Aorta (tissue), 5 donors: ENCODE measurements at places on chromosomes 13 and 19. TPM values are rescaled to one million over a fixed set of nuclear protein-coding genes. Genes with fewer than 3 reads are reported as not detected.

Gene RAB3A
- 3.4 TPM for total RNA-seq

Gene GRIK5
- total RNA-seq, result 20.8 TPM

Gene ZNF628
- 7.0 TPM for total RNA-seq

Gene SYNGR4
- not detected for total RNA-seq

Gene SYMPK
- total RNA-seq, result 52.0 TPM

Gene CCL25
- total RNA-seq, result not detected

Gene FAM216B
- total RNA-seq, result not detected

DNA sequence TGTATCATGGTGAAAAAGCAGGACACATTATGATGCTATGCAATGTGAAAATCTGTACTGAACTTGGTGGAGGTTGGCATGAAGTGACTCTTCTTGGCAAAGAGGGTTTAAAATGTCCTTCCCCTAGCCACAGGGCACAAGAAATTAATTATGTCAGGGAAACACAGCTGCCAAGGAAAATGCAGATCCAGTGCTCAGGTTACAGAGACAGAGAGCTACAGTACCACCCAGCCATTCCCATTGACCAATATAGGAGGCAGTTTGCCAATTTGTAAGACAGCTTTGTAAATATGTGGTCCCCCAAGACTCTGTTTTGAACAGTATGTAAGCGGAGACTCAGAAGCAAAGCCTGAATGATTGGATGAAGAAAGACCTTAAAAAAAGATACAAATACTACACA lies 69.4 kb upstream of the KLF12 start:
- DNase-seq, result no peak

GRCh38 chr19:32865326-32865725 lies 4.2 kb downstream of the SLC7A9 start:
- DNase-seq, result no peak

DNA sequence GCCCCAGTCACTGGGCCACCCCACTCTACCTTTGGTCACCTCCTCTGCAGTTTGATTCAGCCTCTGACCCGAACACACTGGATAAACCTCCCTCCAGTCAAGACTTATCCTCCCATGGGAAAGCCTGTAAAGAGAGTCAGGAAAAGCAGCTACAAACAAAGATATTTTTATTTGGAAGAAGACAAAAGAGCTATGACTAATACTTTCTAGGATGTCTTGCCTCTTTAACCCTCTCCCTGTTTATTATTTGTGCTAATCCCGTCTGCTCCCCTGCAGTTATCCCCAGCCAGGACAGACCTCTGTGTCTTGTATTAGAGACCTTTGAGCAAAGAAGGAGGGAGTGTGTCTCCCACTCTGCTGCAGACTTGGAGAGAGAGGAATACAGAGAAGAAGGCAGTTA lies 178.3 kb downstream of the EFNB2 start:
- no peak for DNase-seq

DNA sequence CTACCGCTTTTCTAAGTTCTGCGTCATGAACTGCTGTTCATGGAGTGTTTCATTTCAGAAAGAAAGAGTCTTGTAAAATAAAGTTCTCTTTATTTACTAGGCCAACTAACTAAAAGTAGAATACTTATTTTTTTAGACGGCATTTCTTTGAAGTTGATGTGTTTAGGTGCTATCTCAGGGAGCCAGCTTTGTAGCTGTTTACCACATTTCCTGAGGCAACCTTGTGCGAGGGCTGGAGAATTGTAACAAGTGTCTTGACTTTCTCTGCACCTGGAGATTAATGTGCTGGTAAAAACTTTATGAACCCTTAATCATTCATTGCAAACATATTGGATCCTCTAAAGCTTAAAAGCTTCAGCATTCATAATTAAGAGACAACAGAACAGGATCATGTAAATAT lies 229.3 kb downstream of the GPC6 start:
- no peak for DNase-seq

DNA sequence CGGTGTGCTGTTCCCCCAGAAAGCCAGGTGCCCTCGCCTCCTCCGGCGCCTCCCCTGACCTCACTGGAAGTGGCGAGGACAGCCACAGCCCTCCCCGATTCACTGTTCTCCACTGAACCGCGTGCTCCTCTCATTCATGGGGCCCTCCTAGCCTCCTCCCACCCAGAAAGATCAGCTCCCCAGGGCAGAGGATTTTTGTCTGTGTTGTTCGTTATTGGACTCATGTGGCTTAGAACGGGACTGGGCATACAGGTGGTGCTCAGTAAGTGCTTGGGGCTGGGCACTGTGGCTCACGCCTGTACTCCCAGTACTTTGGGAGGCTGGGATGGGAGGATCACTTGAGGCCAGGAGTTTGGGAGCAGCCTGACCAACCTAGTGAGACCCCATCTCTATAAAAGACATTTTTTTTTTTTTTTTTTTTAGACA lies 3.8 kb downstream of the PRTN3 start:
- no peak for DNase-seq

GRCh38 chr13:76622315-76623040 lies 263.7 kb downstream of the KCTD12 start:
- no peak for DNase-seq

- no peak for DNase-seq
Observed at GRCh38 chr13:103303078-103303651, 236.9 kb upstream of the SLC10A2 start.

GRCh38 chr19:12730064-12730463 lies 4.4 kb downstream of the TRIR start:
- no peak for DNase-seq

GRCh38 chr19:11649941-11650340 lies 52.7 kb downstream of the ZNF627 start:
- DNase-seq, result no peak

DNA sequence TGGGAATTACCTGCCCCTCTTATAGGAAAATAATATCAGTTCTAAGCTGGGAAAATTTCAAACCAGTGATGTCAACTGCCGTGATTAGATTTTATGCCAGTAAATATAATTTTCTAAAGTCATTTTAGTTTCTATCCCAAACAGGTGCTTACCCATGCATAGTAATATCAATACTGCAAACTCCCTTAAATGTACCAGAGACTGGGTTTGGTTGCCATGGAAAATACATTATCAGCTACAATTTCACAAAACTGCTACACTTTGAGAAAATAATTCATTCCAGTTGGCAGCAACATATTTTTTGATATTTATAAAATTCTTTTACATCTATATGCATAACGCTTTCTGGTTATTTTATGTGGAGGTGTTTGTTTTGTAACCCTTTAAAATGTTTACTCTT lies 143.5 kb downstream of the SLC7A1 start:
- no peak for DNase-seq

DNA sequence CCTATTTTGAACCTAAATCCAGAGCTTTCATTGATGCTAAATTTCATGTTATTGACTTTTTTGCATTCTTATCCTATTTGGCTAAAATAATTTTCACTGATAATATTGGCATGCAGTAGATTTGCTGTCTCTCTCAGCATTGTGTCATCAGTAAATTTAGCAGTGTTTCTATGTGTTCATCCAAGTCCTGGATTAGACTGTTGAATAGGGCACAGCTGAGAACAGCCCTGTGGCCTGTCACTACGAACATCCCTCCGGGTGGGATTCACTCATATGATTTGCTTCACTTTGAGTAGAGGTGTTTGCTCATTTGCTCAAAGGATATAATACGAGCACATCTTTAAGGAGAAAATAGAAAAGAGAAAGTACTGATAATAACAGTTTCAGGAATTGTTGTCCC lies 101.5 kb downstream of the HSPH1 start:
- DNase-seq, result no peak

DNA sequence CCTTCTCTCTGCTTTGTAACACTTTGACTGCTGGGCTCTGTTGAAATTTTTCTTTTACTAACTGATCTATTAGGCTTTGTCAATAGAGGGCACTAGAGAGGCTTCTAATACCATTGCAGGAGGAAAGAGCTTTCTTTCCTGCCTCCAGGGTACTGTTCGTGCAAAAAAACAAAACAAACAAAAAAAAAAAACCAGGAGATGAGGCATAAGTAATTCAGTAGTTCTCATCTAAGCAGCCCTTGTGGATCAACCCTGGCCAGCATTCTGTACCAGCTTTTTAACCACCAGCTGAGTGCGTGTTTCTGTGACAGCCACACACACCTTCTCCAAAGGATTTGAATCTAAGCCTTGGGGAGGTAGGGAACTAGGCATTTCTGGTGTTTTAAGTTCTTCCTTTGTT lies 1707.6 kb upstream of the SLC10A2 start:
- no peak for DNase-seq

DNA sequence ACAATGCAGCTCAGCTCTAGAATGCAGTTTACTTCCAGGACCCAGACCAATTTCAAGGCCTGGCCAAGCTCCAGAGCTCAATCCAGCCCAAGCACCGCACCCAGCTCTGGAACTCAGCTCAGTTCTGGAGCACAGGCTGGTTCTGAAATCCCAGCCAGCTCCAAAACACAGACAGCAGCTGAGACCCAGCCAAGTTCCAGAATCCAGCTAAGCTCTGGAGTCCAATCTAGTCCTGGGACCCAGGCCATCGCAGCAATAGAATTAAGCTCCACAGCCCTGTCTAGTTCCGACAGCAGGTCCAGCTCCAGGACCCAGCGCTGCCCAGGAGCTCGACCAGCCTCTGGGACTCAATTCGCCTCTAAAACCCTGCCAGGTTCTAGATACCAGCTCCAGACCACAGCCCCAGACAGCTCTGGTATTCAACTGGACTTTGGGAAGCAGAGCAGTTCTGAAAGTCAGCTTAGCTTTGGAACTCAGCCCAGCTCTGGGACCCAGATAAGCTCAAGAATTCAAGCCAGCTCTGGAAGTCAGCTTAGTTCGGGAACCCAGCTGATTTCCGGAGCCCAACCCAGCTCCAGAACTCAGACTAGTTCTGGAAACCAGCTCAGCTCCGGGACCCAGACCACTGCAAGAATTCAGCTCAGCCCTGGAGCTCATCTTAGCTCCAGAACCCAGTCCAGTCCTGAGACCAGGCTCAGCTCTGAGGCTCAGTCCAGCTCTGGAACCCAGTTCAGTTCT lies 6.8 kb downstream of the GIPC3 start:
- DNase-seq, result peak; percentile 59

- DNase-seq, result no peak
Observed at GRCh38 chr13:98774776-98775175, 22.3 kb upstream of the SLC15A1 start.

DNA sequence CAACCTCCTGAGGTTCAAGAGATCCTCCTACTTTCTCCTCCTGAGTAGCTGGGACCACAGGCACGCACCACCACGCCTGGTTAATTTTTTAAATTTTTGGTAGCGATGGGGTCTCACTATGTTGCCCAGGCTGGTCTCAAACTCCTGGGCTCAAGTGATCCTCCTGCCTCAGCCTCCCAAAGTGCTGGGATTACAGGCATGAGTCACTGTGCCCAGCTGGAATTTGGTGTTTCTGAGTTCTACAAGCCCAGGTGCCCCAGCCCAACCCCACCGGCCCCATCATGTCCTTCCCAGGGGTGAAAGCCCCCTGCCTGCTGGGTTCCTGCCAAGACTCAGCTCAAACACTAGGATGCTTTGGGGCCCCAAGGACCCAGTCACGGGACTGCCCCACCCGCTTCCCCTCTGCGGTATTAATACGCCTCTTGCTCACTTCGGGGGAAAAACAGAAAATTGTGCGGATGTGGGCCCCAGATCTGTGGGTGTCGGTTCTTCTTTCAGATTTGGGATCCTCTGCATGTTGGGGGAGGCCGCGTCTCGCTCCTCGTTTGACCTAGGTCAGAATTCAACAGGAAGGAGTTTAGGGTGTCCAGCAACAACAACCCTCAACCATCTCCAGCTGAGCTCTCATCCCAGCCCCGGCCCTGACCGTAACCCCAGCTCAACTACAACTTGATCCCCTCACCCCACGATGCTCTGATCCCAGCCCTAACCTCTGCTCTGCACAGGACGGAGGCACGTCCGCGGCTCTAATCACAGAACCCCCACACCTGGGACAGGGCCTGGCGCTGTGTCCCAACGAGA lies 3.7 kb upstream of the FCER2 start:
- DNase-seq, result peak; percentile 81

GRCh38 chr19:38318660-38319059 lies 985 bp upstream of the KCNK6 start:
- DNase-seq, result no peak

DNA sequence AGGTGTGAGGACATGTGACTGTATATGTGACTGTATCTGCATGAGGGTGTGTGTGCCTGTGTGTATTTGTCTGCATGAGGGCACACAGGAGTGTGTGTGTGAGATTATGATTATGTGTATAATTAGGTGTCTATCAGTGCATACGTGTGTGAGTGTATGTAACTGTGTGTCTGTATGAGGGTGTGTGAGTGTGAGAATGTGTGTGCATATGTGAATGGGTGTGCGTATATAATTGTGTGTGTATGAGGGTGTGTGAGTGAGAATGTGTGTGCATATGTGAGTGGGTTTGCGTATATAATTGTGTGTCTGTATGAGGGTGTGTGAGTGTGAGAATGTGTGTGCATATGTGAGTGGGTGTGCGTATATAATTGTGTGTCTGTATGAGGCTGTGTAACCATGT lies 3.0 kb upstream of the ACSBG2 start:
- DNase-seq, result no peak

DNA sequence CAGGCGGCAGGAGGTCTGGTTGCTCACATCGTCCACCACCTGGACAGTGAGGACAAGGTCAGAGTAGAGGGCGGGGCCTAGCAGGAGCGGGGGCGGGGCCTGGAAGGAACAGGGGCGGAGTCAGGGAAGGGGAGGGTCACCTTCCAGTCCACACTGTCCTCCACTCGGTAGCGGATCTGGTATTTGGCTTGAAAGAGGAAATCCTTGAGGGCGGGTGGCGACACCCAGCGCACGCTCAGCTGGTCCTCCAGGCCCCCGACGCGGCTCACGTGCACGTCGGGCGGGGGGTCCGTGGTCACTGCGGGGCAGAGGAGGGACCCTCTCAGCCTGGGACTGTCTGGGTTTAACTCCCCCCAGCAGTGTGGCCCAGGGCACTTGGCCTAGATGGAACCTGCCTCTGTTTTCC lies 8.2 kb downstream of the REX1BD start:
- DNase-seq, result no peak

GRCh38 chr13:33139184-33139583 lies 123.0 kb downstream of the KL start:
- no peak for DNase-seq

DNA sequence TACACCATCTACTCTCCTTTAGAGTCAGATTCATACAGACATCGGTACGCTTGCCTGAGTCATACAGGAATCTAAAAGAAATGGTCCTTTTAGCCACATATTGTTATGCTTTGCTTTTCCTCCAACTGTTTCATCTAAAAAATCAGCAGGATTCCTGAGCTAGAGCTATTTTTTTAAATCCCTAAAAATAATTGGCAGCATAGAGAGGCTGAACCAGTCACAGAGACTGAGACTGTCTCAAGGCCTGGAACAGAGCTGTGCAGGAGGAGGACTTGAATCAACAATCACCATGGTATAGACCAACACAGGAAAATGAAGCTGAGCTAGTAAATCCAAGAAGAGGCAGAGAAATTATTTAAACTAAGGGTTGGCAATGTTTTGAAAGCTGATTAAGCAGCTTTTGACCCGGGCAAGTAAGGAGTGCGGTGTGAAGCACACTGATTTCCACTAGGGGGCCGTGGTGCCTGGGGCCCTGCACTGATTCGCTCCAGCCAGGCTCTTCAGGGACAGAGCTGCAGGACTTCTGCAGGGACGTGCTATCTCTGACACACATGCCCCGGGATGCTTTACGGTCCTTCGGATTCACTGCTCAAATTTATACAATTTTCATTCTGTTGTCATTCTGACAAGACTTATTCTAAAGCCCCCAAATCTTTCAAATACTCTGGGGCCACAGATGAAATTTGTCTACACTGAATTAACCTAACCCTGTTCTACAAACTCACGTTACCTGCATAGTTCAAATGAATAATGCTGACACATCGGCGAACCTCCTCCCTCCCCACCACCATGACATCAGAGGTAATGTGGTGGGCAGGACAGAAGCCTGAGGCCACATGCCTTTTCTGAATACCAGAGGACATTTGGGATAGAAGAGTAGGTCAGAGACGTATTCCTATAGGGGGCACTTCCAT lies 87.6 kb upstream of the SLC15A1 start:
- DNase-seq, result peak; percentile 80
